A172 (cell line): ENCODE measurements at places on chromosomes 1 and 21.

DNA sequence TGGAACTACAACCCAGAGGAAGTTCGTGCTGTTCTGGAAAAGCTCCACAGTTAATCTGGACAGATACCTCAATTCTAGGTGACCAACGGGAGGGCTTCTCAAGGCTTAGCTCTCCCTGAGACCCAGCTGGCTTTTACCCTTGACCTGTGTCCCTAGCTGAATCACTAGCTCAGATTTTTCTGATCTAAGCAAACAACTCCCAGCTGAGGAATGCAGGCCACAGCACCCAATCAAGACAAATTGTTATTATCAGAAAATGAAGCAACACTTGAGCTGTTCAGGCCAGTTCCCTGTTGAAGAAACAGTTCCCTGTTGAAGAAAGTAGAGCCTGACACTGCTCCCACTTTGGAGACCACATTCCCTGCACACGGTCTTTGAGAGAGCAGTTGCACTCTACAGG lies 16.0 kb downstream of the DIO1 start:
- DNase-seq, result no peak

DNA sequence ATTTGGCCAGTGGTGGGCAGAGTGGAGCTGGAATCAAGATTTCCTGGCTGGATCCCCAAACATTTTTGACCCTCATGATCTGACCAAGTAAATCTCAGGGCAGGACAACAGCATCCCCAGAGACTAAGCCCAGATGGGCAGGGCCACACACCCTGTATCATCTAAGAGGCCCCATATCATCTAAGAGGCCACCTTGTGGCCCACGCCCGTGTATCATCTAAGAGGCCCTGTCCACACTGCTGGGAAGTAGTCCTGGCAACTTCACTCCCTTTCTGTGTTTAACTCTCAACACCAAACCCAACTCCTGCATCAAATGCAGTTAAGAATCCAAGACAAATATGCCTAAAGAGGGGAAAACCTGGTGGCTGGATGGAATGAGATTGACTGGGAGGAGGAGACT lies 81.6 kb upstream of the SSX2IP start:
- no peak for DNase-seq

GRCh38 chr1:68970571-68970970 lies 473.7 kb upstream of the DEPDC1 start:
- no peak for DNase-seq

GRCh38 chr1:47565092-47565491 lies 127.2 kb downstream of the FOXD2 start:
- no peak for DNase-seq

GRCh38 chr1:192489748-192490147 lies 85.8 kb upstream of the RGS1 start:
- DNase-seq, result peak; percentile 30

DNA sequence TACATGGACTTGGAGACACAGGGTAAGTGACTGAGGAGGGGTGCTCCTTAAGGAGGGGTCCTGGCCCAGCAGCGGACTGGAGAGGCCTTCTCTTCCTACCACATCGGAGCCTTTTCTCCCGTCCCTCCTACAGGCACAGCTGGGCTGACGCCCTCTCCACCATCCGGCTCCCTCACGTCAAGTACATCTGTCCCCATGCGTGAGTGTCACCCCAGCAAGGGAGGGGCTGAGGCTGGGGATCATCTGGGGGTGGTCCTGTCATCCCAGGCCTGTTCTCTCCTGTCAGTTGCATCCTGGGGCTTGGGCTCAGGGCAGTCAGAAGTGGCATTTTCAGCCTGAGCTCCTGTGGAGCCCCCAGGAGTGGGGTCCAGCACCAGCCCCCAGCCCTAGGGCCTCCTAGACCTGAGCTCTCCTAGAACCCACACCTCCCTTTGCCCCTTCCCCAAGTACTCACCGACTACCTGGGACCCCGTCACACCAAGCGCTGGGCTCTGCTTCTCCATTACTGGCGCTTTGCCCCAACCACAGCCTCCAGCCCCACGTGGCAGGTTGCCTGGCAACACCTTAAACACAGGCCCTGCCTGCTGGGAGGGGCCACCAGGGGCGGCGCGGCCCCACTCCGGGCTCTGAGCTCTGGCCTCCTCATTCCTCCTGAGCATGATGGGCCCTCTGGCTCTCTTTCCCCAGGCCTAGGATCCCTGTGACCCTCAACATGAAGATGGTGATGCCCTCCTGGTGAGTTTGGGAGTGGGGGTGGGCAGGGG lies 2.3 kb downstream of the LYPLA2 start:
- peak; percentile 57 for DNase-seq

DNA sequence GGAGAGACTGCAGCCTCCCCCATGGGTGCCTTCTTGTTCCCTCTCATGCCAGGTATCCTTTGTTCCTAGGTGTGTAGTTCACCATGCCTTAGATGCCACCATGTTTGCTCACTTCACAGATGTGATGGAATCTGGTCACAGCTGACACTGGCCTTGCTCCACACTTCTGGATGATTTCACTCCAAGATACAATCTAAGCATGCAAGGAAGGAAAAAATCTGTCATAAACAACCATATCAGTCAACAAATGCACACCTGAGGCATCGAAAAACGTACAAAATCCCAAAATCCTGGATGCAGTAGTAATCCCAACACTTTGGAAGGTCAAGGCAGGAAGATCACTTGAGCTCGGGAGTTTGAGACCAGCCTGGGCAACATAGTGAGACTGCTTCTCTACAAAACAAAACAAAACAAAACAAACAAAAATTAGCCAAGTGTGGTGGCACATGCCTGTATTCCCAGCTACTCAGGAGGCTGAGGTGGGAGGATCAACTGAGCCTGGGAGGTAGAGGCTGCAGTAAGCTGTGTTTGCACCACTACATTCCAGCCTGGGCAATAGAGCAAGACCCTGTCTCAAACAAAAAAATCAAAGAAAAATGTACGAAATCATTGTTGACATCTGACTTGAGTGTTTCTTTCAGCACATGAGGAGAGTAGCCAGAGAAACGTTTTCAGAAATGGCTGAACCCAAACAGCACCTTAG lies 17.1 kb upstream of the PTPRF start:
- no peak for DNase-seq

DNA sequence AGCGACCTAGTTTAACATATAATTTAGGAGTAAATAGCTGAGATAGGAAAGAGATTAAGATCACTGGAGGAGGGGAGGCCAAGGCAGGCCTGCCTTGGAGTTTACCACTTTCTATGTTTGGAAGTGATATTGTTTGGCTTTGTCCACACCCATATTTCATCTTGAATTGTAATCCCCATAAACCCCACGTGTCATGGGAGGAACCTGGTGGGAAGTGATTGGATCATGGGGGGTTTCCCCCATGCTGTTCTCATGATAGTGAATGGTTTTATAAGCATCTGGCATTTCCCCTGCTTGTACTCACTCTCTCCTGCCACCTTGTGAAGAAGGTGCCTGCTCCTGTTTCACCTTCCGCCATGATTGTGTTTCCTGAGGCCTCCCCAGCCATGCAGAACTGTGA lies 58.3 kb upstream of the ARTN start:
- no peak for DNase-seq

GRCh38 chr1:64906447-64906846 lies 59.9 kb downstream of the JAK1 start:
- DNase-seq, result no peak

DNA sequence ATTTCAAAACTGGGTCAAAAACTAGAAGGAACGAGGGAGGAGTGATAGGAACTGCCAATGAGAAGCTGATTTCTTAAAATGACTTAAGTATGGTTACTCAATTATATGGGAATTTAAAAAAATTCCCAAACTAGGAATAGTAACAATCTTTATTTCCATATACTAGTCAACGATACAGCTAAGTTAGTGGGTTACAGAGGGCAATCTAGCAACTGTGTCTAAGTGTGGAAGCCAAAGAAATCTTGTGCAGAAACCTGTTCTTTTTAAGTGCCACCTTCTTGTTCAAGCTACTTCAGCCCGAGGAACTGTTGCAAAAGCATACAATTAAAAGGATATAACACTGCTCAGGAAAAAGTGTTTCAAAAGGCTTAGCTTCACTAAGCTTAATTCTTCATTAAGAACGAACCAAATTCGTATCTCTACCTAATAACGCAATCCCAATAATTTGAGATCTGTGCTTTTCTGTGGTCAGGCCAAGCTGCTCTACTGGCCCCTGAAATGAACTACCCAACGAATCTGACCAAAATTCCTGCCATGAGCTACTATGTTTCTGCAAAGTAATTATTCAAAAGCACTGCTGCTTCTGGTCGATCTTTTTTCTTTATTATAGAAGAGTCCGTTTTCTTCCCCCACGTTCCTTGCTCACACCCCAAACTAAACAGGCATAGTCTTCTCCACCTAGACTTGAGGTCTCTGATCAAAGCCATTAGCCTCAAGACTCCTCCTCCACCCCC lies 1.8 kb downstream of the USP24 start:
- no peak for DNase-seq

DNA sequence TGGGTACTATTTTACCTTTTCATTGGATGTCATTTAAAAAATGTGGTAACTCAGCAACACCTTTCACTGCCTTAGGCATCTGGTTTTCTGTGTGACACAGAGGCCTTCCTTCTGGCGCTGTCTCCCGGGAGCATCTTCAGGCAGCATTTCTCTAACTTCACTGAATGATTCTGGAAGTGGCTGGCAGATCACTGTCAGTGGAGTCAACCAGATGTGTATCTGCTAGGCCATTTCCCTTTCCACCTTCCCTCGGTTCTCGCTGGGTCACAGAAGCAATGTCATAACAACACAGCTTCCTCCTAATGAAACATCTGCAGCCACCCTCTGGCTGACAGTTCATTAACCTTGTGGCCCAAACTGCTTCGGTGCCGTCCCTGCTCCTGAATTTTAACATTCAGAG lies 137.8 kb downstream of the KIF26B start:
- DNase-seq, result no peak

DNA sequence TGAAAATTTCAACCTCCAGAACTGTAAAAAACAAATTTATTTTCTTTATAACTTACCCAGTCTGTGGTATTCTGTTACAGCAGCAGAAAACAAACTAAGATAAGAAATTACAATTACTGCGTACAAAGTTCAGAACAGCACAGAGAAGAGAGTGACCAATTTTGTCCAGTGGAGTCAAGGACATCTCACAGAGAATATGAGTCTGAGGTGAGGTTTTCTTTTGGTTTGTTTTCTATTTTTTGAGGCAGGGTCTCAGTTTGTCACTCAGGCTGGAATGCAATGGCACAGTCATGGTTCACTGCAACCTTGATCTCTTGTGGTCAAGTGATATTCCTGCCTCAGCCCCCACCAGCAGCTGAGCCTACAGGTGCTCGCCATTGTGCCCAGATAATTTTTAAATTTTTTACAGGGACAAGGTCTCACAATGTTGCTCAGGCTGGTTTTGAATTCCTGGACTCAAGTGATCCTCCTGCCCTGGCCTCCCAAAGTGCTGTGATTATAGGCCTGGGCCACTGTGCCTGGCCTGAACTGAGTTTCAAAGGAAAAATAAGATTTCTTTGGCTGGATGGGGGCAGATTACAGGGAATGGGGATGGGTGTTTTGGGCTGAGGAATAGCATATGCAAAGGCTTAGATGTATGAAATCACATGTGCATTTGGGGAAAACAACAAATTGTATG lies 201.1 kb upstream of the USP24 start:
- DNase-seq, result no peak

DNA sequence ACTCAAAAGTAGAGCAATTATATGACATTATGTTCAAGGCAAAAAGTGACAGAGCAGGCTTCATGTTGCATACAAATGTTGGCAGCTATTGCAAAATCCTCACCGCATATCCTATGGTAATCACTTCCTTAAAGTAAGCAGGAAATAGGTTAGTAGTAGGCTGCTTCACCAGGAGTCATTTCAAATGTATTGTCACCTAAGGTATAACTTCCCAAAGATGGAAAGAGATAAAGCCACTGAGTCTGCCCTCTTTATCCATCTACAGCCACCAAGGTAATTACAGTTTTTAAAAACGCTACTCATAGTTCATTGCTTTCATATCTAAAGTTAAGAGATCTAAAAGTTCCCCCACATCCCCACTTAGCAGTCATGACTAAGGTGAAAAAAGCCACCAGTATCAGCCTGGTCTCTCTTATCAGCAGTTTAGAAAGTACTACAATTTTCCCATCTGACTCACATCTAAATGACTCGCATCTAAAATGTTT lies 31.6 kb upstream of the UBE2U start:
- DNase-seq, result peak; percentile 84

GRCh38 chr1:156647351-156647750 lies 5.4 kb downstream of the BCAN start:
- DNase-seq, result no peak

DNA sequence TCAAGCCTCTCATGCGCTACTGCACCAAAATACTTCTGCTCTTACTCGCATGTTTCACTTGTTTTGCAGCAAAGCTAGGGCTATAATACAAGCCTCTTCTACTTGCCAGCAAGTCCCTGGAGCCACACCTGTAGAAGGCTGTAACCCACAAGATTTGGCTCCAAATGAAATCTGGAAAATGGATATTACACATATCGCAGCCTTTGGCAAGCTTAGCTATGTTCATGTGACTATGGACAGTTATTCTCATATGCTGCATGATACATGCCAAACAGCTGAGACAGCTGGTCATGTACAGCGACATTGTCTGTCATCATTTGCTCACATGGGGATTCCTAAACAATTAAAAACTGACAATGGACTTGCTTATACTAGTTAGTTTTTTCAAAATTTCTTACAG lies 270.3 kb downstream of the COL11A1 start:
- DNase-seq, result no peak

GRCh38 chr1:240212556-240212955 lies 120.9 kb downstream of the FMN2 start:
- no peak for DNase-seq

- no peak for DNase-seq
Measured at GRCh38 chr1:27528818-27529703, 39.1 kb upstream of the WASF2 start.

- DNase-seq, result no peak
Measured at GRCh38 chr1:155079487-155080311, 1.1 kb downstream of the EFNA3 start.

DNA sequence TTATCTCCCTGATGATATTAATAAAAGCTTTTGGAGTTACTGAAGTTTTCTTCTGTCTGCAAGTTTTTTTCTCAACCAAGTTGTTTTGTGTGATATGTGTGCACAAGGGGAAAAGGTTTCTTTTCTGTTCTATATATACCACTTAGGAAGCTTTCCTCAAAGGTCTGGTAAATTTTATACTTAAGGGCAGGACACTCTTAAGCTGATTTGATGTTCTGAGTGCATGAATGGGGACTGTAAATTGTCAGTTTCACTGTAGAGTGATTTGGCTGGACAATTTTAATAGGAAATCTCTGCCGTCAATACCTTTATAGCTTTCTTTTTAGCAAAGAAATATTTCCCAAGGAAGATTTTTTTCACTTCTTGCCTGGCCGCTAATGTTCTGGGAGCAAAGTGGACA lies 354.7 kb downstream of the TGFB2 start:
- no peak for DNase-seq

- peak; percentile 50 for DNase-seq
Measured at GRCh38 chr1:225875044-225875815, 7.0 kb downstream of the TMEM63A start.

DNA sequence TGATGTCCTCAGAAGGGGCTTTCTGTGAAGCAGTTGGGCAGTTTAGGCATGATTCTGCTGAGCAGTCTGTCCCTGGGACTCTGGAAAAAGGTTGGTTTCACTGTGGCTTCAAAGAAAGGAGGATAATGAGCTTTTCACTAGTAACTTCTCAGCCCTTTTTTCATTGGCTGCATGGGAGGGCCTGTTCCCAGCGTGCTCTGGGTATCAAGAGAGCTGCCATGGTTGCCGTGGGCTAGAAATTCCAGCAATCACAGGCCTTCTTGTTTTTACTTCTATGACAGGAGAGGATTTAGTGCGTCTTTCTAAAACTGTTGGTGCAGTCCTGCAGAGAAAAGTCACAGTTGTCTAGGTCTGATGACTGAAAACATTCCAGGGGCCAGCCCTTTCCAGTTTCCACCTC lies 7.2 kb downstream of the SZRD1 start:
- DNase-seq, result no peak

GRCh38 chr1:5475572-5475971 lies 516.7 kb downstream of the NPHP4 start:
- DNase-seq, result no peak
